Naive thymus-derived CD4-positive, alpha-beta T cell (primary cell): ENCODE measurements at places on chromosomes 16 and 17.

DNA sequence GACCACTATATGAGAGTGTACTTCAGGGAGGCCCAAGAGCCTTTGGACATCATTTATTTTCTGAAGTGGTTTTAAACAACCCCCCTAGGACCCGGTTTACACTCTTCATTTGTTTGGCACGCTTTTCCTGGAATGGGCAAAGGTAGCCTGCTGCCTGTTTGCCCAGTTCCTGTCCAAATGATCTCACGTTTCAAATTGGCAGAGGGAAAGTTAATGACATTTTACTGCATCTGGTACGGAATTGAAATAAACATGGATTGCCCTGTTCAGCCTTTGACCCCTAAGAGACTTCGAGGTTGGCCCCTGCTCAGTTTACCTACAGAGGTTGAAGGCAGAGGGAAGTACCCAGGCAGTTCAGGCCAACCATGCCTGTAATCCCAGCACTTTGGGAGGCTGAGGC, 5.8 kb upstream of the RPRML start:
- DNase-seq: no peak

GRCh38 chr17:75785016-75785890, 647 bp downstream of the UNK start:
- DNase-seq: no peak

DNA sequence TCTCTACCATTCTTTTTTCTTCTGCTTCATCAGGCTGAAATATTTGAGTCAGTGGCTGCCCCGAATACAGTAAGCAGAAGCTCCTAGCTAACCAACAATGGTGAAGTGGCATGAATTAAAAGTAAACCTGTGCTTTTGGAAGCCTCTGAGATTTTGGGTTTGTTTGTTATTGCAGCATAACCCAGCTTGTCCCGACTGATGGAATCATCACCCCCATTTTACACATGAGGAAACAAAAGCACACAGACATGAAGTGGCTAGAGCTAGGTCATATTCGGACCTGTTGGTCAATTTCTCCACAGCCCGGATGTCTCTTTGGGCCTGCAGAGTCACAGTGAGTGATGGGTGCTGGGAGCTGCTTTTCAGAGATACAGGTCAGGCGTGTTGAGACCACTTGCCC, 39.4 kb downstream of the IRX5 start:
- no peak for DNase-seq

DNA sequence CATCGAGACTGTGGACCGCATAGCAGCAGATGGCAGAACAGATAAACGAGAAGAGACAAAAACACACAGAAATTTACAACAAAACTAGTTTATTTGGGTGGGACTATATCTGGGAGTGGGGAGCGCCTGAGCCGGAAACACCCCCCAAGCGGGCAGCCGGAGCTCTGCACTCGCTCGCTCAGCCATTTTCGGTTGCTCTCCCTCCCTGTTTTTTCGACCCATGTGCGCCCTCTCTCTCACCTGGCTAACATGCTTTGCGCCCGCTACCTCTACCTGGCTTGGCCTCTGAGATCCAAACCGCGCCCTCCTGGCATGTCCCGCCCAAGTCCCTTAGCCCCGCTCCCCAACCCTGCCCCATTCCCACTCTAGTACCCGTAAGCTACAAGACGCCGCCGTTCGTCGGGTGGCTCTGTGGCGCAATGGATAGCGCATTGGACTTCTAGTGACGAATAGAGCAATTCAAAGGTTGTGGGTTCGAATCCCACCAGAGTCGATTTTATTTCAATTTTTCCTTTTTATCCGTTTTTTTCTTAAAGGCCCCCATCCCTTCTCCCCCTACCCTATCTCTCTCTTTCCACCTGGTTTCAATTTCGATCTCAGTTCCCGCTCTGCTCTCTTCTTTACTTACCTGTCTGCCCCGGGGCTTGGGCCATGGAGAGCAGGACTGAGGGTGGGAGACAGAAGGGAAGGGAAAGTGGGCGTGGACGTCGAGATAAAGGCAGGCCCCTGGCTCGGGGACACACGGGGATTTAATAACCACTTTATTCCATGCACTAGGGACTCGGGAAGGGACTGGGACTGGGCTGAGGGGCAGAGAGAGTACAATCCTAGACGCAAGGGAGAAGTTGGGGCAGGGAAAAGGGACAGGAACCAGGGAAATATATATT, 2.4 kb upstream of the ALOXE3 start:
- DNase-seq: no peak

- no peak for DNase-seq
These were observed 35.0 kb downstream of the GAN start for GRCh38 chr16:81349608-81350305.

- no peak for DNase-seq
These were observed 260.8 kb downstream of the ZFHX3 start for GRCh38 chr16:72787130-72787513.

- DNase-seq: no peak
These were observed 7.5 kb upstream of the BCO1 start for GRCh38 chr16:81231014-81231413.

GRCh38 chr16:74626741-74627416, 20.0 kb upstream of the GLG1 start:
- no peak for DNase-seq

- no peak for DNase-seq
These were observed 225.8 kb upstream of the CIBAR2 start for GRCh38 chr16:85337910-85338637.

GRCh38 chr17:4748686-4749085, 9.0 kb upstream of the CXCL16 start:
- DNase-seq: no peak

GRCh38 chr17:31310886-31311285, 3.0 kb downstream of the EVI2B start:
- no peak for DNase-seq

DNA sequence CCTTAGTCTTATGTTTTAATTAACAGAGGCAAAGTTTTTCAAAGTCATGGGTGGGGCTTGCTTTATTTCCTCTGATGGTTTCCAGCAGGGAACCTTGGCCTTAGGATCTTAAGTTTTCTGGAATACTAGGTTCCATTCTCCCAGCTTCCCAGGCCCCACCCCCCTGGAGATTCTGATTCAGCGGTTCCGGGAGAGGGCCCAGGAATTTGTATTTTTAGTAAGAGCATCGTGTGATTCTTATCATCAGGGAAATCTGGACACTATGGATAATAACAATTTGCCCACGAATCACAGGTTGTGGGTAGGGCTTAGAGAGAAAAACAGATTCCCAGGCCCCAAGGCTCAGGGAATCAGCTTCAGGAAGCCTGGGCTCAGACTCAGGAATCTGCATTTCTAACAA, 263.6 kb downstream of the NTN1 start:
- no peak for DNase-seq

DNA sequence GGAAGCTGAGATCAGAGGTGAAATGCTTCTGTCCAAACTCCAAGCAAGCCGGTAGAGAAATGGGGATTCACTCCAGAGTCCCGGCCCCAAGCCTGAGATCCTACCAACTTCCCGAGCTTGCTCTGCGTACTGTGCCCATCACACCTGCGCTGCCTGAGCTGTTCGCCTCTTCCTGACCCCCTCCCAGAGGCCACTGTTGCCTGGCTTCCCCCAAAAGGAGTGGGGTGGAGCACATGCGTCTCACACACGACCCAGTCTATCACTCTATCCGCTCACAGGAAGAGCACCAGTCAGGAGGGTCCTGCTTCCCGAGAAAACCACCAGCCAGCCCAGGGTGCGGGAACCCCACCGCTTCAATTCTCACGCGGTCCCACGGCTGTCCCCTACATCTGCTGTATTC, 13.5 kb upstream of the C16orf95 start:
- DNase-seq: no peak

DNA sequence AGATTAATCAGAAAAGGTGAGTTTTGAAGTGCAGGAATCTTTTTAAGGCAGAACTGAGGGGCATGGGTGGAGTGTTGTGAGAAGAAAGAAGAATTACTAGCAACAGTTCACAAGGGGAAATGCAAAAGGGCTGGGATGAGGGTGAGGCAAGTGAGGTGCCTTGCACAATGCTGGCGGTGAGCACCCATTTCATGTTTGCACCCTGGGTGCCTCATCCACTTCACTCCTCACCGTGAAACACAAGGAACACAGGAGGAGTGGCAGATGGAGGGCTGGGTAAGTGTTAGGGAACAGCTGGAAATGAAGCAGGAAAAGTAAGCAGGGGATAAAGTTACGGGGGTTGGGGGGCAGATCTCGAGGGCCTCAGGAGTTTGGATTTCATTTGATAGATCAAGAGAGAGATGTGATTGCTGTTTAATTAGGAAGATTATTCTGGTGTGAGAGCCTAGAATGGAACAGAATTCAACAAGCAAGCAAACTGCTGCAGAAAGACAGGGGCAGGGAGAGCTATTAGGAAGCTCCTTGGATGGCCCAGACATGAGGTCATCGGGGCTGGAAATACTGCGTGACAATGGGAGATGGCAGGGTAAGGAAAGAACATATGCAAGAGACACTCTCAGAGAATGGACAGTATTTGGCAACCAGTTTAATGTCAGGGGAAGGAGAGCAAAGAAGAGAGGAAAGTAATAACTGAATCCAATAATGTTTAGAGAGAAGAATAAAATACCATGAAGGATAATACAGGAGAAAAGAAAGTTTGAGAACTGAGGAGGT, 8.3 kb upstream of the HEATR6 start:
- DNase-seq: no peak

DNA sequence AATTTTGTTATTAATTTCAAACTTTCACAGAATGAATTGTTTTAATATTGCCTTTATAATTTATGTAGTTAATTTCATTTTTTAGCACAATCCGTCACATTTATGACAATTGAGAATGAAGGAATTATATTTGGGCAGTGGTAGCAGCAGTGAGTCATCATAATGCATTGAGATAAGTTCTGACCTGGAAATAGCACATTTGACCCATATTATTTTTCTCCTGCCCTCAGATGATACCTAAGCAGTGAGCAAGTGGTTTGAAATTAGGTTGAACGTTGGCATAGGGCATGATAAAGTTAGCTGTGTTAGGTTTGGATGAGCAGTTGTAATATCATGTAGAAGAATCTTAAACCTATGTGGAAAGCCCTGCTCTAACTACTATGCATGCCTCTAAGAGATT, 1431.3 kb upstream of the CDH8 start:
- DNase-seq: no peak

- no peak for DNase-seq
These were observed 5.5 kb downstream of the TMEM132E start for GRCh38 chr17:34584805-34585416.

DNA sequence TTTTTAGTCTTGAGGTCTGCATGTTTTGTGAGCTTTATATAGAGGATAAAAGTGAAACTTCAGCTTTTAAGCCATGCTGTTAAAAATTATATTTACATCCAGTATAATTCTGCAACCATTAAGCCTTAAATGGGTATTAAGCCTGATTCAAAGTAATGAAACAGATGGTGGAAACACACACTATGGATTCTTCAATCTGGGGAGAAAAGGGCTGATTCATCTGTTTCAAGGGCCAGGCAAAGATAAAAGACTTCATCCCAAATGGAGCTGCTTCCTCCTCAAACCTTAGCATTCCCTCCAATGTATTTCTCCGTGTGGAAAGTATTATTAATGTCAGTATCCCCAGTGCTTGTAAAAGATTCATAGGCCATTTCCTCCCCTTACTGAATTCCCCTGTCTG, 367.4 kb upstream of the ZFHX3 start:
- DNase-seq: no peak
